ENCODE measurements at places on chromosomes 16 and 17.

GRCh38 chr16:55900616-55901393, 25.6 kb upstream of the CES5A start:
- DNase-seq = no peak

- no peak for DNase-seq
Measured at GRCh38 chr17:65035191-65035590, 21.3 kb downstream of the GNA13 start.

- no peak for DNase-seq
Measured at GRCh38 chr17:83190601-83191387, 111.4 kb downstream of the METRNL start.

GRCh38 chr17:80815151-80815681, 176.4 kb upstream of the CHMP6 start:
- DNase-seq = no peak

GRCh38 chr17:21288571-21289017, 4.1 kb downstream of the MAP2K3 start:
- no peak for DNase-seq

DNA sequence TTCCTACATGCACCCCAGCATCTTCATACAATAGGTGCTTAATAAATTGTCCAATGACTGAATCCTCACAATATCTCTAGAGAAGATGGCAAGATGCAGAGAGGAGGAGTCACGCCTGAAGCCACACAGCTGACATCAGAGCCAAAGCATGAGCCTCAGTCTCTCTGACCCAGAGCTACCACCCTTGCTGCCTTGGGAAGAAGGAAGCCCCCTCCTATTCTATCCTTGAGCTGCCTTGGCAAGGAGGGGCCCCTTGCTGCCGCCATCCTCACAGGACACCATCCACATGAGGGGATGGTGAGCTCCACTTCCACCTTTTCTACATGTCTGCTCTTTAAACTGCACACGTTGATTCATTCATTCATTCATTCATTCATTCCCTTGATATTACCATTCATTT, 37.0 kb upstream of the C16orf78 start:
- DNase-seq = no peak

DNA sequence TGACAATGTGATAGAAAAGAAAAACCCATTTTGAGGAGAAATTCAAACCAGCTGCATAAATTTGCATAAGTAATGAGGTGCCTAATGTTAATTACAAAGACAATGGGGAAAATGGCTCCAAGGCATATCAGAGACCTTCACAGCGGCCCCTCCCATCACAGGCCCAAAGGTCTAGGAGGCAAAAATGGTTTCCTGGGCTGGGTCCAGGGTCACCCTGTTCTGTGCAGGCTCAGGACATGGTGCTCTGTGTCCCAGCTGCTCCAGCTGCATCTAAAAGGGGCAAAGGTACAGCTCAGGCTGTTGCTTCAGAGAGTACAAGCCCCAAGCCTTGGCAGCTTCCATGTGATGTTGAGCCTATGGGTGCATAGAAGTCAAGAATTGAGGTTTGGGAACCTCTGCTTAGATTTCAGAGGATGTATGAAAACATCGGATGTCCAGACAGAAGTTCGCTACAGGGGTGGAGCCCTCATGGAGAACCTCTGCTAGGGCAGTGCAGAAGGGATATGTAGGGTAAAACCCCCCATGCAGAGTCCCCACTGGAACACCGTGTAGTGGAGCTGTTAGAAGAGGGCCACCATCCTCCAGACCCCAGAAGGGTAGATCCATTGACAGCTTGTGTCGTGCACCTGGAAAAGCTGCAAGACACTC, 40.6 kb downstream of the IKZF3 start:
- no peak for DNase-seq

DNA sequence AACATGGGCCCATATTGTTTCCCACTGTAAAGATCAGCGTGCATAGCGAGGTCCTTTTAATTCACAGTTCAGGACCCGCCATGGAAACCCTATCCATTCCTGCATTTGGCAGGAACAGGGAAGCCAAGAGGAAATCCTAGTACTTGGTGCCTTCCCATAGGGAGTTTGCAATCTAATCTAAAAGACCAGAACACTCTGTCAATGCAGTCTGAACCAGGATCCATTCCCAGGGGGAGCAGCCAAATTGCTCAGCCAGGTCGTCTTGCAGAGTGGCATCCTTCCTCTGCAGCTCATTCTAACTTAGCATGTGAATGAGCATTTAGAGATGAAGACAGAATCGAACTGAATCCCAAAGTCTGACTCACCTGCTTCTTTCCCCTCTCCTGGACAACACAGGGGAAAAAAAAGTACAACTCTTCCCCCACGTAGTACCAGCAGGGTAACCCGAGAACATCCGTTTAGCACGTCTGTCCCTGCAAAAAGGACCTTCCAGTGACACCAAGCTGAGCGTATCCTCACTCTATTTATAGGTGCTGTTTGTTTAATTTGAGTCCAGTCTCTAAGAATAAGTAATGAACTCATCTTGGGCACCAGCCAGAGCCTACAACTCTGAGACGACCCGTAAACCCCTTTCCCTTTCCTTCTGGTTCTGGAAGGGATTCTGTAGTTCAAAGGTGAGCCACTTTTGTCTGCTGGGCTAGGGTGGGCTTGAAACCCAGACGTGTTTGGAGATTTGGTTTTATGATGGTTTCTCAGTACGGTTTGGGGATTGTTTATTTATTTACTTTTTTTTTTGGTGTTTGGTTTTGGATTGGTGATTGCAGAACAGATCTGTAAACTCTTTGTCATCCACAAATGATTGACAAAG, 74.5 kb downstream of the ERCC4 start:
- no peak for DNase-seq

GRCh38 chr17:30573603-30574175, 96.5 kb downstream of the GOSR1 start:
- no peak for DNase-seq

DNA sequence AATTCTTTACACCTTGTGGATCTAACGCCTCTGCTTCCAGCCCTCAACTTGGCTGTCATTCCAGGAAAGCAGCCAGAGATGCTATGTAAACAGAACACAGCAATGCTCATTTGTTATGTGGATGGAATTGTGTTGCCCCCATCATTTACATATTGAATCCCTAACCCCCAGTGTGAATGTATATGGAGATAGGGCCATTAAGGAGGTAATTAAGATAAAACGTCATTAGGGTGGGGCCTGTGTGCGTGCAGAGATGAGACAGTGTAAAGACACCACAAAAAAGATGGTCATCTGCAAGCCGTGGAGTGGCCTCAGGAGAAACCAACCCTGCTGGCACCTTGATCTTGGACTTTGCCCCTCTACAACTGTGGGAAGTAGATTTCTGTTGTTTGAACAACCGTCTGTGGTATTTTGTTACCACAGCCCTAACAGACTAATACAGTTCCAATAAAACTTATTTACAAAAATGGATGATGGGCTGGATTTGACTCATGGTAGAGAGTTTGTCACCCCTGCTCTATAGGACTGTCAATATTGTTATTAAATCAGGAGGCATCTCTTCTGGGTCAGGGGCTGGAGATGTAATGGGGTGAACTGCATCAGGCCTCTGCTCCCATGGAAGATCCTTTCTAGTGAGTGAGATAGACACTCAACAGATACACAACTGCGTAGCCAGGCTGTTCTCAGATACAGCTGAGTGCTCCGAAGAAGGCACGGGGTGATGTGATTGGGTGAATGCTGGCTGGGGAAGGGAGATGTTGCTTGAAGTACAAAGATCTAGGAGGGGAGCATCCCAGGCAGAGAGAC, 339.0 kb downstream of the SNX29 start:
- DNase-seq = no peak

DNA sequence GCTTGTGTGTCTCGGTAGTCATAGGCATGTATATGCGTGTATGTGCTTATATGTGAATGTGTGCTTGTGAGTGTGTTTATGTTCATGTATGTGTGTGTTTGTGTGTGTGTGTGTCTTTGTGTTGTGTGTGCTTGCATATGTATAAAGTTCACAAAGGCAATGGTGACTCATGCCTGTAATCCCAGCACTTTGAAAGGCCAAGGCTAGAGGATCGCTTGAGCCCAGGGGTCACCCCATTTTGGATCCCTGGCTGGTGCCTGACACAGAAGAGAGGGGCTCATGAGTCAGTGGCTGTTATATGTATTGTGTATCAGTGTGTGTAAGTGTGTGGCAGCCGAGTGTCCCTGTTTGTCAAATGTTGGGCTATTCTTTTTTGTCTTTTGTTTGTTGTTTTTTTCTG, 69.3 kb downstream of the ABCC1 start:
- no peak for DNase-seq

DNA sequence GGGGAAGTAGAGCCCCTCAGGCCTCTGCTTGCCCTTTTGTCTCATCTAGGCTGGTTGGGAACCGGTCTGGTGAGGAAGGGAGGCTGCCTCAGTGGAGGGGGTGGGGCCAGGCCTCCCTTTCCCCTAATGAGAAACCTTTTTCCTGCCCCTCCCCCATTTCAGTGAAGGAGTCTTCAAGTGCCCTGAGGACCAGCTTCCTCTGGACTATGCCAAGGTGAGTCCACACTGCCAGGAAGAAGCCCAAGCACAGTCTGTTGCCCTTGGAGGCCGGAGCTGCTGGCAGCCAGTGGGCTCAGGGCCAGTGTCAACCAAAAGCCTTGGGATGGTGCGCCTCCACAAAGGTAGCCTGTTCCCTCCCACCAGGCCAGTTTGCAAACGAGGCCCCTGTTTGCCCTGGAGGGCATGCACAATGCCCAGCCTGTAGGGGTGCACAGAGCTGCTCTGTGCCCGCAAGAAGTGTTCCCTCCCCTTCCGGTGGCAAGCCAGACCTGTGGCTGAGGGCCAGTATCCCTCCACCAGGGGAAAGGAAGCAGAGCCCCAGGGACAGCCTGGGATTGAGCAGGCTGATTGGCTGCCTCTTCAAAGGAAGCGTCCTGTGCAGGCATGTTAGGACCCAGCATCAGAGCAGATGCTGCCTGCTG, 3.4 kb downstream of the TRAF4 start:
- no peak for DNase-seq

GRCh38 chr17:60451965-60452364, 29.7 kb downstream of the CHCT1 start:
- no peak for DNase-seq

DNA sequence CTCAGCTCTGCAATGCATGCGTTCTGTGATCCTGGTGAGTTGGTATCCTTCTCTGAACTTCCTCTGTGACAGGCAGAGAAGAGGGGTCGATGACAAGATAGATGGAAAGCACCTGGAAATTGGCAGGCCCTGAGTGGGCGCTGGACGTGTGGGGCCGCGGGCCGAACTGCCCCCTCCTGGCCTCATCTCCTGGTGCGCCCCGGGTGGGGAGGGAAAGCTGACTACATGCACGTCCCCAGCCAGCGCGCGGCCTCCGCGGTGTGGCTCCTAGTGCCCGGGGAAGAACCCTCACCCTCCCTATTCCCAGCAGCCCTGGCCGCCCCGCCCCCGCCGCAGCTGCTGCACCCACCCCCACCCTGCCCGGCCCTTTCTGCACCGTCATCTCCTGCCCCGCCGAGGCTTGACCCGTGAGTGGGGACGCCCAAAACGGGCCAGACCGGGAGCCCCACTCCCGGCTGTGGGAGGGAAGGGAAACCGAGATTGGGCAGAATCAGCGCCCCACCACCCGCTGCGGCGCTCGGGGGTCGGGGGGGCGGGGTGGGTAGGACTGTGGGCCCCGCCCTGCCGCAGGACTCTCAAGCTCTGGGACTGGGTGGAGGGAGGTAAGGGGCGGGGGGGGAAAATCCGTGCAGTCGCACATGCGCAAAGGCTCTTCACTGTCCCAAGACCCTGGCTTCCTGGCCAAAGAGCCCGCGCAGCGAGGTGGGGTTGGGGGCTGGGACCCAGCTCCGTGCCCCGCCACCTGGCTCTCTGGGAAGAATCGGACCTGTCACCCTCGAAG, at the start of gene NOL3:
Gene NOL3, plus strand, starts transcription at position 371 of the 781 bp plus-strand sequence.
- peak; percentile 62 for DNase-seq

- DNase-seq = no peak
Measured at GRCh38 chr17:31144428-31144827, 49.7 kb downstream of the NF1 start.

GRCh38 chr17:80864751-80865150, 126.9 kb upstream of the CHMP6 start:
- no peak for DNase-seq

DNA sequence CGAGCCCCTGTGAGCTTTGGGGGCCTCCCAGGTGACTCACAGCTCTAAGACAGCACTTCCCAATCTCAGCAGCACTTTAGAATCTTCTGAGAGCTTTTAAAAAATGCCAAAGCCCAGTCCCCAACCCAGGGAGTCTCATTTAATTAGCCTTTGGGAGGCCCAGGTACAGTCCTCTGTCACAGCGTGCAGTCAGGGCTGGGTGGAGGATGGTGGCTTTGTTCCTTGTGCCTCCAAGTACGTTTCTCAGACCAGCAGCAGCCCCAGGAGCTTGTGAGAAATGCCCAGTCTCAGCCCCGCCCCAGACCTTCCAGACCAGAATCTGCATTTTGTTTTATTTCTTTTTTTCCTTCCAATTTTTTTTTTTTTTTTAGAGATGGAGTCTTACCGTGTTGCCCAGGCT, 27.4 kb upstream of the CMIP start:
- DNase-seq = no peak

DNA sequence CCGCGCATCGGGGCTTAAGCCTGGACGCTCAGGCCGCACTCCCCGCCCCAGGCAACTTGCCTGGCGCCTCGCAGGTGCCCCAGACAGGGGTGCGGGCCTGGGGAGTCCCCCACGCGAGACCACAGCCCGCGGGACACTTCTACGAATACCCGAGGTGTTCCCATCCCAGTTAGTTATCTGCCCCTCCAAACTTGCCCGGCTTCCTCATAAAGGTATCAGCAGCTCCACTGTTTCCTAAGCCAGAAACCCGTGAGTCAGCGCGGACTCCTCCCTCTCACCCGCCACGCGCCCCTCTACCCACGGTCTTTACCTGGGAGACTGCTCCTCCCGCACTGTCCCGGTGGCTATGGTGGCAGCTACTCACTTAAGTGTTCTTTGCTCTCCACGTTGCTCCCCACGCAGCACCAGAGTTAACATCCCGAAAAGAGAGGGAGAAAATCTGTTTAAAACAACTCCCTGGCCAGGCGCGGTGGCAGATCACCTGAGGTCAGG, 1.0 kb upstream of the CREBBP start:
- no peak for DNase-seq

DNA sequence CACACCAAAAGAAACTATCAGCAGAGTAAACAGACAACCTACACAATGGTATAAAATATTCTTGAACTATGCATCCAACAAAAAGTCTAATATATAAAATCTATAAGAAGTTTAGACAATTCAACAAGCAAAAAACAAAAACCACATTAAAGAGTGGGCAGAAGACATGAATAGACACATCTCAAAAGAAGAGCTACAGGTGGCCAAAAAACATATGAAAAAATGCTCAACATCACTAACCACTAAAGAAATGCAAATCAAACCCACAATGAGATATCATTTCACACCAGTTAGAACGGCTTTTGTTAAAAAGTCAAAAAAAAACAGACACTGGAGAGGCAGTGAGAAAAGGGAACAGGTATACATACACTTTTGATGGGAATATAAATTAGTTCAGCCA, 348.9 kb upstream of the MAF start:
- no peak for DNase-seq

GRCh38 chr16:68075980-68076379, 9.2 kb upstream of the NFATC3 start:
- DNase-seq = no peak

All from HFFc6 (cell line).